Pulmonary artery endothelial cell (primary cell): ENCODE measurements at places on chromosomes 6 and 20.

DNA sequence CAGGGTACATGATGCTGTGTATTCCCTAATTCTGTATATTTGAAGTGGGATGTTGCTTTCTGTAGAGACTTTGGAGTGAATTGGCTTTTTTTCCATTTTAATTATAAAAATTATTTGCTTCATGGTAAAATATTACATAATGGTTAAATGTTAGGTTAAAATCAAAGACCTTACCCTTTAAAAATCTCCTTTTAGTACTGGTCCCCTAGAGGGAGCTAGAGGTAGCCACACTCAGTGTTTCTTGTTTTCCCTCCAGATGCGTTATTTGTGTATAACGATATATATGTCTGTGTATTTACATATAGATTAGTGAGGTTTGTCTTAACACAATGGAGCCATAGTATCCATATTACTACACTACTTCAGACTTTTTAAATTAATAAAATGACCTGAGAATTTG is 146.7 kb downstream of the PLCB4 start:
- DNase-seq = no peak

- DNase-seq = no peak
Observed at GRCh38 chr6:148700741-148701311, 46.0 kb upstream of the UST start.

DNA sequence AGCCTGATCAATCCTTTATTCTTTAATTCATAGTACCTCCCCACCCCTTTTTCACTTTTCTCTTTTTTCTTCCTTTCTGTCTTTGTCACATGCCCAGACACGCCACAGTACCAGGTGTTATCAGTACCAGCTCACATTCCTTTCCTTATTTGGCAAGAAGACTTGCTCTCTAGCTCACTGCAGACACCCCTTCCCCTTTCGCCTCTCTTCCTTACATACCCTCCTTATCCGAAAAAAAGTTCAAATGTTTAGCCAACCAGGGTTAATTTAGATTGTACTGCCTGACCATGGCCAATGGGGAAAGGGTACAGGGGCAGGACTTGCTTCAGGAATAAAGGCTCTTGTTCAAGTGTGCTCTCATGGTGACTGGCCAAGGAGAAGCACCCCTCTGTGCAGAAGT is 9.3 kb upstream of the SIRPB2 start:
- DNase-seq = no peak

DNA sequence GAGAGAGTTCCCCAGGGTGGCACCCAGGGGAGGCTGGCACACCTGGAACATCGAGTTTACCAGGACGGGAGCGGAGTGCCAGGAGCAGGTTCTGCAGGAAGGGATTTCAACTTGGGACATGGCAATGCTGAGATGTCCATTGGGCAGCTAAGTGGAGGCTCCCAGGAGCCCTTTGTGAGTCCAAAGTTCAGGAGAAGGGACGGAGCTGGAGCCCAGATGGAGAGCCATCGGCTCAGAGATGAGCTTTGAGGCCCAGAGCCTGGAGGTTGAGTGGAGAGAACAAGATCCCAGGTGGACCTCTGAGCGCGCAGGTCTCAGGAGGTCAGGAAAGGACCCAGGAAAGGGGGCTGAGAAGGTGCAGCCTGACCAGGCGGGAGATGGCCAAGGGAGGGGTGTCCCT is 67.5 kb upstream of the AFDN start:
- no peak for DNase-seq

- DNase-seq = no peak
Observed at GRCh38 chr20:36394340-36394965, 88.3 kb downstream of the DLGAP4 start.

- DNase-seq = no peak
Observed at GRCh38 chr6:51778666-51779065, 308.7 kb downstream of the PKHD1 start.

DNA sequence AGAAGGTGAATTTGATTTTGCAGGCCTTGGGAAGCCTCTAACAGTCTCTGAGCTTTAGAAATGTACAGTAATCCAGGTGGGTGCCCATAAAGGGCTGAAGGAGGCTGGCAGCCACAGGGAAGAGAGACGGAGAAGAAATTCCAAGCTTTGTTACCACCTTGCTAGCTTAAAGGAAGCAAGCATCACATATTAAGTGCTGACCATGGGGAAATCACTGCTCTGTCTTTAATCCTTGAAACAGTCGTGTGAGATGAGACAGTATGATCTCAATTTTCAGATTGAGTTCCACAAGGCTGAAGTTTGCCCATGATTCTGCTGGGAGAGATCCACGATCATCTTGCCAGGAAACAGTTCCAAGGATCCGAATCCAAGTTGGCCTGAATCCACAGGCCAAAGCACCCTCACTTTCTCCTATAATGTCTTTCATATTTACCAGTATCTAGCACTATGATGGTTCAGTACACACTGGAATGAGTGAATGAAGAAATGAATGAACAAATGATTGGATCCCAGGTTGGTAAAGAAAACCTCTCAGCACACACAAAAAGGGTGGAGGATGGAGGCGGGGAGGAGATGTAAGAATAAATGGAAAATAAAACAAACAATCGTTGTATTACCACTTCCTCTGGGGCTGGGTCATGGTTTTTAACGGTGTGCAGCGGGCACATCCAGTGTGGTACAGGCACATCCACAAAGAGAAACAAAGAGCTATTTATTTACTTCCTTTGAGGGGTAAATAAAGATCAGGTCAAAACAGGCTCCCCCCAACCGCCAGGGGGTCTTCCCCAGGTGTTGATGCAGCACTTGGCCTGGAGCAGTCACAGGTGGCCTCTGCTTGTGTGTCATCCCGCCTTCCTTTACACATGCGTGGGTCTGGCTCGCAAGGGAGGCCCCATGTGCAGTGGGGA is 28.2 kb upstream of the TAF8 start:
- no peak for DNase-seq

GRCh38 chr6:157080986-157081391 is 242.3 kb downstream of the TMEM242 start:
- DNase-seq = no peak

- DNase-seq = no peak
Observed at GRCh38 chr6:56146086-56146485, 101.3 kb downstream of the COL21A1 start.

GRCh38 chr6:30720738-30721197 is 616 bp downstream of the TUBB start:
- DNase-seq = no peak

DNA sequence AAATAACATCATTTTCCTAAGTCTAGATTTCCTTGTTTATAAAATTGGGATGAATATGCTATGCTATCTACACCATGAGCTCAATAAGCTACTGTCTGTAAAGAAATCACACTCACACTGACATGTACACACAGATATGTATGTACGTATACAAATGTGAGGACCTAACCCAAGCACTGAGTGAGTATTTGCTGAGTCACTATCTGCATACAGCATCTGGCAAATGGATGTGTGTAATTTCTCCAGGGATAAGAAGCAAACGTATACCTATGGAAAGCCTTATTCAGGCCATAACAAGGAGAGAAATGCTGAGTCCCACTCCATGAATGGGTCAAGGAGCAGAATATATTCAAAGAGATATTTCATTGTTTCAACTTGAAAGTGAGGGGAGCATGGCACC is 153.9 kb downstream of the LPA start:
- no peak for DNase-seq

GRCh38 chr6:30931272-30931671 is 698 bp downstream of the SFTA2 start:
- no peak for DNase-seq

- no peak for DNase-seq
Observed at GRCh38 chr6:104014163-104014959, 845.4 kb downstream of the HACE1 start.

DNA sequence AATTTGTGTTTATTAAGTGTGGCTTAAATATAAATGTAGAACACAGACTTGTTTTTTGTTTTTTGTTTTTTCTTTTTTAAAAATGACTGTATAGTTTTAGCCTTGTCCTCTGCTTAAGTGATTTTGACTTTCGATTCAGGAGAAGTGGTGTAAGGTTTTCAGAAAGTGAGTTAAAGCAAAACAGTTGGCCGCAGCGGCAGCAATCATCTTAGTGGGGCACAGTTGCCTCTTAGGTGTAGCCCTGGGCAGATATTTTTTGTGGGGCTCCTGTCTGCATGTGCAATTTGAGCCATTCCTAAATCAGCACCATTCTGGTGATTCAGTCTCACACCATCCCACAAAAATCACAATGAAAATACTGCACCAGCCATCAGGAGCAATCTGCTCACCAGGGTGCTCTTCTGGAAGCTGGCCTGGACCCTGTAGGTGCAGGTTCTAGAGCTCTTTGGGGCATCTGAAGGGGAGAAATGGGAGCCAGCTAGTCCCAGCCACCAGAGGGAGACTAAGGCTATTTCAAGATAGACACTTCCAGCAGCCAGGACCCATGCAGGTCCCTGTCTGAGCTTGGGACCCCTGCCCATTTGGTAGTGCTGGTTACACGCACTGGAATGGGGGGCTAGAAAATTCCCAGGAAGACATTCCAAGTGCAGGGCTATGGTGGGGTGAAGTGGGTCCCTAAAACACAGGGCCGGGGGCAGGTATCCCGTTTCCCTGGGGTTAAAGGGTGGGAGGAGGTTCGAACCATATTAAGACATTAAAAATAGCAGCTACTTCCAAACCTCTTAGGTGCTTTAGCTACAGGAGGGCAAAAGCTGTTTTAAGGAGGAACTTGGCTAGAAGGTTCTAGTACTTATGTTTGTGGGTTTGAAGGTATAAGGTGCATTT is 156.6 kb downstream of the NFATC2 start:
- DNase-seq = no peak

GRCh38 chr6:33604941-33605854 is 15.9 kb upstream of the ITPR3 start:
- DNase-seq = no peak

DNA sequence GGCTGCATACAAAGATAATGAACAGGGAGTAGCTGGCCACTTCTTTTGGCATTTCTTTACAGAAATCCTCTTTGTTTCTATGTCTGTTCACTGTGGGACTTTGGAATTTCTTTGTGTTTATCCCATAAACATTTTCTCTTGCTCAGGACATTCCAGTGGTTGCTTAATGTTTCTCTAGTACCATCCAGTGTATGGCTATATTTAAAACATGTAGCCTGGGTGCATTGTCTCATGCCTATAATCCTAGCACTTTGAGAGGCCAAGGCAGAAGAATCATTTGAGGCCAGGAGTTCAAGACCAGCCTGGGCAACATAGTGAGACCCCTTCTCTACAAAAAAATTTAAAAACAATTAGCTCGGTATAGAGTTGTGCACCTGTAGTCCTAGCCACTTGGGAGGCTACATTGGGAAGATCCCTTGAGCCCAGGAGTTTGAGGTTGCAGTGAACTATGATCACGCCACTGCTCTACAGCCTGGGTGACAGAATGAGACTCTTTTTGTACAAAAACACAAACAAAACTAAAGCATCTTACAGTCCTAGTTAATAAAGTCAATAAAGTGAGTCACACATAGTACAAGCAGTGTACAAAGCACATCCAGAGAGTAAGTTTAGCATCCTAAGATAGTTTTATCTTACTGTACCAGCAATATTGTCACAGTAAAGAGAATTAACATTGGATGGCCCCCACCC is 63.3 kb downstream of the ZFAND3 start:
- no peak for DNase-seq

GRCh38 chr6:15102241-15102640 is 143.6 kb upstream of the JARID2 start:
- no peak for DNase-seq

DNA sequence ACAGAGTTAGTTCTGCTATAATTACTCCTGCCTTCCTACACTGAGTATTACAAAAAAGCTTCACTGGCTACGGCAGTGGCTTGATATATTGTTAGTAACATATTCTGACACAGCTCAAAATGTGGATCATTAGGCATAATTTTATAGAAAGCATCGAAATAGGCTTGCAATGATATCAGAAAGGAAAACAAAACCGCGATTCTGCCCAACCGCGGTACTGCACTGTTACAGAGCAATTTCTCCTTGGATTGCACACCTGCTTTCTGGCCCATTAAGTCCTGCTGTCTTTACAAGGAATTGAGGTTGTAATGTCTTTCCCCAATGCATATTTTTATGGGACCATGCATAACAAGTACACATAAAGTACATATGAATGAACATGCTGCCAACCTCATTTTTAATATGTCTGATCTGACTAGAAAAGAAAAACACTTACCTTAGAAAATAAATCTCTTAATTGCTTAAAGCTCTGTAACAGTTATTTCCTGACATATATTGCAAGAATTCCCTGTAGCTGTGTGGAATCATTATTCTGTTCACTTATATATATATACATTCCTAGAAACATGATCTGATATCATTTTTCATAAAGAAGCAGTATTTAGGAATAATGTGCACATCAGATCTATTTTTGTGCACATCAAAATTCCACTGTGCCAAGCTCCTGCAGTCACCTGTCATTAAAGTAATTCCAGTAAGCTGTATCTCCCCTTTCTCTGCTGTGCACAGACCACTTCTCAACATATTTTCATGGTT is 763.9 kb downstream of the HACE1 start:
- no peak for DNase-seq

DNA sequence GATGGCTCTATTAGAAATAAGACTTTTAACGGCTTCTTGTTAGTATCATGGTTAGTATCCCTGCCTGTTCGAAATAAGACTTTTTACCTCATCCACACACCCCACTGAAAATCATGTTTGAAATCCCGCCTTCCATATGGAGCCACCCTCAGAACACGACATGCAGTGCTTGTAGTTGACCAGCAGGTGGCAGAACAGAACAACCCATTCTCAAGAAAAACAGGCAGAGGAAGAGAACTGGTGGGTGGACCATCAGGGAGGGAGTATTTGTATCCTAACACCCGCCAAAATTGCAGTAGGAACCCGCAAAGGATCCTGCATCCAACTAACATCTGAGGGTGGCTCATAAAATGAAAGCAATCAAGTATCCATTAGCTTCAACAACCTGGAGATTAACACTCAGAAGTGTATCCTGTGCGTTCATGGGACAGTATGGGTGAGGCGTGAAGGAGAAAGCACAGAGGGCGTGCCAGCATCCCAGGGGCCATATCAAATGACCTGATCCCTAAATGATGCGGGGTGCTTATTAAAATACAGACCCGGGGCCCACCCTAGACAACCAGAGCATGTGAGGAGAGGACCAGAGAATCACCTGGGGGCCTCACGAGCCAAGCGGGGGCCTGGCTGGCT is 89.6 kb upstream of the NHSL1 start:
- DNase-seq = peak; percentile 43

DNA sequence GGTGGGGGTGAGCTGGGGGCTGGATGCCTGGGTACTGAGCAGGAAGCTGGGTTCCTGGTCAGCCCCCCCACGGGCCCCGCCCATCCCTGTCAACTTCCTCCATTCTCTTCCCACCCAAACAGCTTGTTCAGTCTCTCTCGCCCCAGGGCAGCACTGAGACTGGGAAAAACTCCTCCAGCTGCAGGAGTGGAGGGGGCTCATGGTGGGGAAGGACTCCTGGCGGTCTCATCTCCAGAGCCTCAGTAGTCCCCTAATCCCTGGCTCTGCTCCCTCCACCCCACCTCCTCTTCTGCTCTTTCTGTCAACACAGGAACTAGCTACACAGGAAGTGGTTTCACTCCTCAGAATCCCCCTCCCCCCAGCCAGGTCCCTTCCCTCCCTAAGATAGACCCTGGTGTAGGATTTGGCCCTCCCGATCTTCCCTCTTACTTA is at the start of gene GPSM3:
TSS of gene GPSM3 (minus strand) at position 36 of the 432 bp plus-strand sequence. CDS start 130 bp downstream, outside the sequence.
- DNase-seq = no peak
